GM19239 (cell line): ENCODE measurements at places on chromosomes 7 and 10.
A peak's percentile ranks its signal among the peaks of the same experiment; 100 is the strongest.

- no peak for DNase-seq
Measured at GRCh38 chr7:139560678-139561077, 37.2 kb downstream of the CLEC2L start.

DNA sequence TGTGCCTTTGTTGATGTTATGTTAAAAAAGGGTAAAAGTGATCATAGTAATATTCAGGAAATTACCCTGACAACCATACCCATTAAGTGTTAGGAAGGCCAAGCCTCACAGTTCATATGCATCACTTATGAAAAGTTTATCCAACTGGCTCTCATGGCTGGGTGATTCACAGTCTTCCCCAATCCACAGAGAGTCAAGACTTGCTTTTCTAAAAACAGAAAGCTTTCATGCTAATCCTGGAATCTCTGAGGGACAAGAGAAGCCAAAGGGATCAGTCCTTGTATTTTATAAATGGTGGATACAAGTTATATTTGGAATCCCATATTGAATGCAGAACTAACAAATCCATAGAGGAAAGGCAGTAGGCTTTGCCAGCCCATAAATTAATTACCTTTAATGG, 218.3 kb downstream of the JAZF1 start:
- no peak for DNase-seq

DNA sequence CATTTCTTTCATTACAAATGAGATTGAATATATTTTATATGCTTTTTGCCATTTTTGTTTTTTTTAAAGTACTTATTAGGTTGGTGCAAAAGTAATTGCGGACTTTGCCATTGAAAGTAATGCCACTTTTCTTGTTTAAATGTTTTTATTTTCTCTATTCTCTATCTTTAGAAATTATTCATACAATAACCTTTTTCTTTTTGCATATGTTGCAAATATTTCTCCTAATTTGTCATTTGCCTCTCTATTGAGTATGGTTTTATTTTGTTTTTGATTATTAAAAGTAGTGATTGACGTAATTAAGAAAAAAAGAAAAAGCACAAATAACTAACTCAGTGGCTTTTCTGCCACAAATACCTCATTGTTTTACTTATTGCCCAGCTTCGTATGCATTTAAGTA, 172.4 kb downstream of the NPSR1 start:
- no peak for DNase-seq

DNA sequence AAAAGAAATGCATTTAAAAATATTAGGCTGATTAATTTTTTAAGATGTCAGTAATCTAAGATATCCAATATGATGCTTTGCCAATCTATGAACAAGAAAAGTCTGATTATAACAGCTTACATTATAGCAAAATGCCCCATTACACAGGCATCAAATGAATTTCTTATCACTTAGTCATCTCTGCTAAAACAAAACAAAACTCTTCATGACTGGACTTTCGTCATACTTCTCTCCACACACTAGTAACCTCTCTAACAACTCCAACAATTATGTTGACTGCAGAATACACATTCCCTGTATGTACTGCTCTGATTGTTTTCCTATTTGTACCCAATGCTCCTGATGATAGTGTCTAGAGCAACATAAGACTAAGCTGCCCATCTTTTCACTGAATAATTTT, 3.8 kb upstream of the MKI67 start:
- DNase-seq: no peak

DNA sequence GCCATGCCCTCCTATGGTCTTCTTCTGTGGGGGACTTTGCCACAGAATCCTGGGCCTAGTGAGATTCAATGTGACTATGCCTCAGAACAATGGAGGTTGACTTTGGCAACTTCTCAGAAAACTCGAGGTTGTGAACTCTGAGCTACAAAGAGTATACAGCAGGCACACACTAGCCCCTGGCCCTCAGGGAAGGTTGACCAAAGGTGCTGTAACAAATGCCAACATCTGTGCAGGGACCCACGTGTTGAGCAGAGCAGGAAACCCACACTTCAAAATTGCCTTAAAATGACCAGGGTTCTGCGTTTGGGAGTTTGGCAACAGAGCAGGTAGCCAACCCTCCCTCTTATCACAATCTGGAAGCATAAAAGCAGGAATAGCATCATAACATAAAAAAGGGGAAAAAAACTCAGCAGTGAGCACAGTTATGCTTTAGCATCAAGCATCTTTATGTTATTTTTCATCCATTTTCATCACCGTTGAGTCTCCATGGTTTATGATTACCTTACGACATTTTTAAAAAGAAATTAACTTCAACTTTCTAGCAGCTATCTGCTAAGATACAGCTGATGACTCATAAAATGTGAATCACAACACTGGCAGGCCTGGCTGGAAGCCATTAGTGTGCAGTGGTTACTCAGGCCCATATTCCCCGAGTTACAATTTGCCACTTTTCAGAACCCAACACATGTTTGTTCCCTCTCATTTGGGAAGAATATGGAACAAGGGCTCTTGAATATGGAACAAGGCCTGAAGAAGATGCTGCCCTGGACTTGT, 11.1 kb downstream of the PRLHR start:
- DNase-seq: no peak

DNA sequence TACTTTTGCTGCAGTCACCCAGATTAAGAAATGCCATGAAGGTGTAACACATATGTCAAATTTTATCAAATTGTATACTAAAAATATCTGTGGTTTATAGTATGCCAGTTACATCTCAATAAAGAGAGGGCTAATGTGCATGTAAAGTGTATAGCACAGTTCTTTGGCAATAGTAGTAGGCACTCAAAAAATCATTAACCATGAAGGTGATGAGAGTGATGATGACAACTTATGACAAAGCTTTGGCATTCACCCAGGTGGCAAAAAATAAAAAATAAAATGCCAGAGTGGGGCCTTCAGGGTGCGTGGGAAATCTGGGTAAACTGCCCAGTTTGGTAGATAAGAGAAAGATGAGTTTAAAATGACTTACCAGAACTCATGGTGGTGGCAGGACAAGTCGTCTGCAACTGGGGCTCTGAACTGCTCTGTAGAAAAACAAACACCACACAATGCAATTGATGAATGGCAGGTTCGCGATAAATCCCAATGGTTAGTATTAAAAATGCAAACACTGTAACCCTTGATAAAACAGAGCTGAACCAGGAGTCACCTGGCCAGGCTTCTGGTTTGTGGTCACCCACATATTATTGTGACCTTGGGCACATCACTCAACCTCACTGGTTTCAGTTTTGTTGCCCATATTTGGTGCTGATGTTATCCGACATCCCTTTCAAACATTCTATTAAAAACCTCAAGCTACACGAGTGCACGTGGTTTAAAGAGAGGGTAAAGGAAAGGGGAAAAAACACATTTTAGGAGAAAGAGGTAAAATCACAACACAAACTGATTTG, 120.2 kb downstream of the SORBS1 start:
- peak; percentile 18 for DNase-seq

DNA sequence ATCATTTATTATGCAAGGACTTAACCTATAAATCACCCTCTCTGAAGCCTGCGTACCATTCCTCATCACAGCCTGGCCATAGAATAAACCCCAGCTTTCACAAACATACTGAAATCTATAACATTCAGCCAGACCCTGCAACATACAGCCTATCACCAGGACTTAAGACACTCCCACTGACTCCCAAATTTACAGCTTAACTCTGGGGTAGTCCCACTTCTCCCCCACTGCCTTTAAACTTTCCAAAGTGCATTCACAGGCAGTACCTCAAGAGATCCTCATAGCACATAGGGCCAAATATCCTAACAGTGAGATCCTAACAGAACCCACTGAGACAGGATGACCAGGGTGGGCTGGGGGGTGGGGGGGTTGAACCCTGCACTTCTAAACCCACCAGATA, 3.5 kb downstream of the LDB1 start:
- no peak for DNase-seq

- no peak for DNase-seq
Measured at GRCh38 chr10:129848696-129849451, 115.2 kb downstream of the EBF3 start.

DNA sequence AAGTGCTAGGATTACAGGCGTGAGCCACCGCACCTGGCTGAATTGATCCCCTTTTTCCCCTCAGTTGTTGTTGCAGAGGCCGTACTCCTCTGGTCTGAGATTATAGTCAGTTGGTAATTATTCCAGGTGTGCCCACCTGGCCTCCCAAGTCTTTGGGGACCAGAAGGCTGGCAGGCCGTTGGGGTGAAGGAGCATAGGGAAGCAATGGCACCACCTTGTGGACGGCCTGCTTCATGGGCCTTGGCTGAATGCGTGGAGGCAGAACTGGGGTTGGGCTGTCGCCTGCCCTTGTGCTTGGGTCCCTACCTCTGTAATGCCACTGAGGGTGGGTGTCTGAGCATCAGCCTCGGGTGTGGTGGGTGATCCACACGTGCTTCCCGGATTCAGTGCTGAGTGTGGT, 125.7 kb downstream of the RGS10 start:
- DNase-seq: peak; percentile 91

- DNase-seq: no peak
Measured at GRCh38 chr10:109996766-109997171, 11.0 kb upstream of the ADD3 start.

DNA sequence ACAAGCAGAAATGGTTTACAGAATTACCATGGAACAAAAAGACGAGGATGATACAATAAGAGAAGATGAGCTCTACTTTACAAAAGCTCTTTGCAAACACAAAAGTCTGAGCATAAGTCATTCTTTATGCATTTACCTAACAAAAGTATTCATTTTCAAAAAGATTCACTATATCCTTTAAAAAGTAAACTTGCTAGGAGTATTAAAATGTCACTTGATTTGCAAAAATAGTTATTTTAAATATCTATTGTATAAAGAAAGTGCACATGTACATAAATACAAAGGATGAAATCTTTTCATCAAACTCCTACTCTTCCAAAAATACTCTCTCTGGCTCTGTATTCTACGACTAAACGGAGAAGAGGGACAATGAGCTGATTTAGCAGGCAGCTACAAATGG, 146.4 kb upstream of the STEAP1 start:
- DNase-seq: no peak

GRCh38 chr7:36129048-36129534, 24.0 kb upstream of the EEPD1 start:
- DNase-seq: no peak

- DNase-seq: no peak
Measured at GRCh38 chr10:5589011-5589660, 64.4 kb downstream of the CALML3 start.

DNA sequence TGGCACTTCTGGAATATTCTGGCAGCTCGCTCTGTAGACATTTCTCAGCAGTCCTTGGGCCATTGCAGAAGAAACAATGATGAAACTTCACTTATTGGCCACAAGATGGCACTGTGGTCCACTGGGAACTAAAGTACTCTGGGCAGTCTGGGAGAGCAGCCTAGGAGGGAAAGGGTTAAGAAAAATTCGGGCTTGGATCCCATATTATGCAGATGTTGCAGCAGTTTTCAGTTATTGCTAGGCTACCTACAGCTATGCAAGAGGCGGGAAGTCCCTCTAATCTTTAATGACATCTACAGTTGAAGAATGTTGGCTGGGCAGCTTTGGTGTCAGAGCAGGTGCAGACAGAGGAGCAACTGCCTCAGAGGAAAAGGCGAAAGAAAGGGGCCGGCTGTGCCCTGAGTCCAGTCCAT, 201.7 kb upstream of the PRSS58 start:
- peak; percentile 37 for DNase-seq

DNA sequence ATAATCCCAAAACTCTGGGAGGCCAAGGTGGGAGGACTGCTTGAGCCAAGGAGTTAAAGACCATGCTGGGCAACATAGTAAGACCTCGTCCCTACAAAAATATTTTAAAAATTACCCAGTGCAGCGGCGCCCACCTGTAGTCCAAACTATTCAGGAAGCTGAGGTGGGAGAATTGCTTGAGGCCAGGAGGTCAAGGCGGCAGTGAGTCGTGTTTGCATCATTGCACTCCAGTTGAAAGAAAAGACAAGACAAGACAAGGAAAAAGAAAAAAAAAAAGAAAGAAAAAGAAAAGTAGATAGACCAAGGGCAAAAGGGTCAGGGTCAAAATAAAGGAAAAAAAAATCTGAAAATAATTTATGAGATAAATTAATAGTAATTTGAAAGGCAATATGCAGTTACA, 5.8 kb downstream of the ANXA7 start:
- no peak for DNase-seq

- DNase-seq: no peak
Measured at GRCh38 chr7:118877187-118877586, 652.7 kb downstream of the ANKRD7 start.

GRCh38 chr7:7641129-7641663, 644 bp downstream of the UMAD1 start:
- DNase-seq: no peak

DNA sequence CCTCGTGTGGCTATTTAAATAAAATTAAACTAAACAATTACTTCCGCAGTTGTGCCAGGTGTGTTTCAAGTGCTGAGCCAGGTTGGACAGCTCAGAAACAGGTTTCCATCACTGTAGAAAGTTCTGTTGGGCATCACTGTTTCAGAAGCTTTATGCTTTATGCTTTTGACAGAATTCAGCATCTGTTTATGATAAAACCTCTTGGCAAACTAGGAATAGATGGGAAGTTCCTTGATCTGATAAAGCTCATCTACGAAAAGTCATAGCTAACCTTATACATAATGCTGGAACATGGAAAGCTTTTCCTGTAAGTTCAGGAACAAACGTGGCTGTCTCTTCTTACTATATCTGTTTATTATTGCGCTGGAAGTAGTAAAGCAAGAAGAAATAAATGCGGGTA, 143.4 kb downstream of the DOCK1 start:
- no peak for DNase-seq

DNA sequence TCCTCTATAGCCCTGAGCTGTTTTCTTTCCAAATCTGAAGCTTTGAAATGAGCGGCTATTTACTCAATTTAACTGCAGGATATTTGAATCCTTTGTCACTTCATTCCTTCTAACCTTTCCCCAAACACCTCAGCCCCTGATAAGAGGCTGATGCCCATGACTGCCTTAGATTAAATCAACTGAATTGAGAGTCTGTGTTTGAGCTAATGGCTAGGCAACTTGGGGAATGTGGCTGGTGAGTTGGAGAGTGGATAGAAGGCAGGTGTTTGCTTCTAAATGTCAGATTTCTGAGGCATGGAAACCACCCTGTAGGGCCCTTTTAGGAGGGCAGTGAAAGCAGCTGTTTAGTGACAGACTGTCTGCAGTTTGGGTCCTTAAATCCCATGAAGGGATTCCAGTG, 759.9 kb downstream of the LRMDA start:
- no peak for DNase-seq

GRCh38 chr7:51472873-51473272, 156.3 kb upstream of the COBL start:
- DNase-seq: no peak

DNA sequence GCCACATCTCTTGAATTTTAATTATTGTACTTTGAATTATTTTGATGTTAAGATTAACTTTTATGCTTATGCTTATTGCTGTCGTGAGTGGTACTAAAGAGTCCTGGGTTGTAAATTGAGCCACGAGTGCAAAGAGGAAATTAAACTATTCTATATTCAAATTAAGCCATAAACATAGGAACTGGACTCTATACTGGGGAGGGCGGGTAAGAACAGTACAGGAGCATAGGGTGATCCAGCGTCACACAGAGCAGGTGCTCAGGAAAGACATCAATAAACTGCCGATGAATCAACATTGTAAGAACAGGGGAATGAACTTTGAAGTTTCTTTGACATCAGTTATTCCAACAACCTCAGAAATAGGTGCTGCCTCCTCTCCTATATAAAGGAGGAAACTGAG, 219.6 kb downstream of the CACNB2 start:
- no peak for DNase-seq
